Right forelimb (tissue), 1 donor: ENCODE measurements at places on chromosomes 5 and 9.
A peak's percentile ranks its signal among the peaks of the same experiment; 100 is the strongest.

DNA sequence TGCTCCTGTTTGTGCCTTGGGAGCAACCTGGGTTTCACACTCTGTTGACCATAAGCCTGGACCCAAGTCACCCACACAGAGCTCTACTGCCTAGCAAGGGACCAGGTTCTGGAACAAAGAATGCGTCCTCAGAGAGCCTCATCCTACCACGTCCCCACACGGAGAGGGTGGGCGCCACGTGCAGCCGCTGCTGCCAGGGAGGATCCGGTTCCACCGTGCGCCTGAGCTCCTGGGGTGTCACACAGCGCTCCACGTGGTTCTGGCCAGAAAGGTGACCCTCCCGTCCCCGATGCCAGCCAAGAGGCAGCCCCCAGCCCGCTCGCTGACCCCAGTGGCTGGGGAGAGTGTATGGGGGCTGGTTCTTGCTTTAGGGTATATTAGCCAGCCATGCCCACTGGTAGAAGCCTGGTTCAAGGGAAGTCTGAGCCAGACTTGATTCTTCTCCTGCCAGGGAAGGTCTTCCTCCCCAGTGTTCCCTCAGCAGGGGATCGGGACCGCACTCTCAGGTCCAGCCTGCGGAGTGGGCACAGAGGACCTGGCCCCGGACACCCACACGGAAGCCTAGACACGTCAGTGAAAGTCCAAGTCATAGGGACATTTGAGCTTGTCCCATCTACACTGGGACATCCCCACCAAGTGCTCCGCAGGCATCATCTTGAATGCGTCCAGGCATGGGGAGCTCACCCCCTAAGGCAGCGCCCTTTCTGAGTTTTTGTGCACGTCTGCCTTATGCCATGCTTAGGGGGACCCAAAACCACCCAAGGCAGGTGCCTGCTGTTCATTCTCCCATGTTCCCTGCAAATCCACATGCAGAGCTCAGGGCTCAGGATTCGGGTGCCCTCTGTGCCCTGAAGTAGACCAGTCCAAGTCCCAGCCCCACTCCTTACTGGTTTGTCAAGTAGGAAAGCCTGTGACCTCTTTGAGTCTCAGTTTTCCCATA lies 2.4 kb downstream of the FCN1 start:
- no peak for DNase-seq

DNA sequence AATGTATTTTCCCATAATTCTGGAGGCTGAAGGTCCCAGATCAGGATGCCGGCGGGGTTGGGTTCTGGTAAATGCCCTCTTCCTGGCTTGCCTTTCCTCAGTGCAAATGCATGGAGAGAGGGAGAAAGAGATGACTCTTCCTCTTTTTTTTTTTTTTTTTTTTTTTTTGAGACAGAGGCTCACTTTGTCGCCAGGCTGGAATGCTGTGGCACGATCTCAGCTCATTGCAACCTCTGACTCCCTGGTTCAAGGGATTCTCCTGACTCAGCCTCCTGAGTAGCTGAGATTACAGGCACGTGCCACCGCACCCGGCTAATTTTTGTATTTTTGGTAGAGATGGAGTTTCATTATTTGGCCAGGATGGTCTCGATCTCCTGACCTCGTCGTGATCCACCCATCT lies 300.0 kb upstream of the TAS2R1 start:
- no peak for DNase-seq

- no peak for DNase-seq
Observed at GRCh38 chr9:130535818-130536521, 43.4 kb upstream of the FUBP3 start.

- DNase-seq, result no peak
Observed at GRCh38 chr9:112836394-112836793, 54.3 kb downstream of the SLC46A2 start.

- no peak for DNase-seq
Observed at GRCh38 chr9:115071176-115071575, 46.8 kb downstream of the TNC start.

- no peak for DNase-seq
Observed at GRCh38 chr9:5628183-5628529, 751 bp upstream of the RIC1 start.

GRCh38 chr5:142201471-142201887 lies 92.9 kb downstream of the NDFIP1 start:
- DNase-seq, result no peak

DNA sequence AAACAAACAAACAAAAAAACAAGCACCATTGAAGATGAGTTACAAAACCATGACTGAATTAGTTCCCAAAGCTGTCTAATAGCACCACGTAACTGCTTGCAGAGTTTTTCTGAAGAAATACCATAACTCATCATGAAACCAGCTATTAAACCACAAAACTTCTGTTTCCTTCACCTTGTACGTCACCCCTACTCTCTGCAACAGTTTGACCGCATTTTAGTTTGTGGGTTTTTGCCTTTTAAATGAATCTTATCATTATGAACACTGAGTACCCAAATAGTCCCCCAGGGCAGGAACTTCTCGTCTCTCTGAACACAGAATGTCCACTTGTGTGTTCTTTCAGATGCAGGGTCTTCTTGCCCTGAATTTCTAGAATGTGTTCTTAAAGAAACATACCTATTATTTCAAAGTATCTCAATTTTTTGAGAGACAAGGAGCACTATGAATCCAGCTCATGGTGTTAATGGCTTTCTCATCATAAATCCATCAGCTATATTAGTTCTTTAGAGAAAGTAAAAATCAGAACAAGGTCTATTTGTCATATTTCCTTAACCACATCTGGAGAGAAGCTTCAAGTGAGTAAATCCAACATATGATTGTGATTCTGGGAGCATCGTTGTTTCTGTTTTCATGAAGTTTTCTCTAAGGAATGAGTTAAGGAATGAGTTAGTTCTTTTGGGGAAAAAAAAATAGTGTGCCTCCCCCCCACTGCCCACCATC lies 210.6 kb downstream of the AUH start:
- no peak for DNase-seq

GRCh38 chr5:17277907-17278306 lies 60.5 kb downstream of the BASP1 start:
- DNase-seq, result no peak

DNA sequence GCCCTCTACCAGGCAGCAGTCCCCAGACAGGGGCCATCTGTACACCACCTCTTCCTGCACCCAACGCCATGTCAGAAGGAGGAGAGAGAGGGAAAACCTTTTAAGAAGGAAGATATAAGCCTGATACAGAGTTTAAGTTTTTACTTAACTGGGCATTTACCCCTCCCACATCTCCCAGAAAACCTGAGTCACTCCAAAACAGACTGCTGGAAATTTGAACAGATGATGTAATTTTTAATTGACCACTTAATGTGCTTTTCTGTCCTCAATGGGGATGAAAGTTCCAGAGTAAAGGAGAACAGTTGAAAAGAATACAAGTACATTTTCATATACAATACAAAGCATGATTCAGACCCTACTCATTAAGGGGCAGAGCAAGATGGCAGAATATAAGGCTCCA lies 63.9 kb downstream of the TTC39B start:
- DNase-seq, result no peak

- DNase-seq, result no peak
Observed at GRCh38 chr5:100043475-100043874, 491.7 kb upstream of the FAM174A start.

DNA sequence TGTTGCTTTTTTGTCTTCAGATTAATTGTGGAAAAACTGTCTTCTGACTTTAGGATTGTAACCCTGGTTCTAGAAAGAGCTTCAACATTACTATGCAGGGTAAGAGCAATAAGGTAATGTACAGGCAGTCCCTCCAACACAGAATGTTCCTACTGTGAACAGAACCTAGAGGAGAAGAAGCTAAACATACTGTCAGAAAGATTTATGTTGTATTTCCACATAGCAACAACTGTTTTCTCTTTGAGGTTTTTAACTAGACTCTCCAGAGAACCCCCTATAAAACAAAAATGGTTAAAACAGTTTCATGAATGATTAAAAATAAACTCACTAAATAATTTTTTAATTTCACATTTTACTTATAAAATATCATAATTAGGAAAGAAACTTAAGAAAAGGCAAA lies 64.3 kb upstream of the NAA35 start:
- no peak for DNase-seq

- no peak for DNase-seq
Observed at GRCh38 chr9:124869986-124870560, 8.1 kb downstream of the ARPC5L start.

GRCh38 chr9:97548819-97549540 lies 47.5 kb downstream of the TMOD1 start:
- DNase-seq, result no peak

GRCh38 chr9:134317790-134318414 lies 8.4 kb upstream of the RXRA start:
- DNase-seq, result no peak

DNA sequence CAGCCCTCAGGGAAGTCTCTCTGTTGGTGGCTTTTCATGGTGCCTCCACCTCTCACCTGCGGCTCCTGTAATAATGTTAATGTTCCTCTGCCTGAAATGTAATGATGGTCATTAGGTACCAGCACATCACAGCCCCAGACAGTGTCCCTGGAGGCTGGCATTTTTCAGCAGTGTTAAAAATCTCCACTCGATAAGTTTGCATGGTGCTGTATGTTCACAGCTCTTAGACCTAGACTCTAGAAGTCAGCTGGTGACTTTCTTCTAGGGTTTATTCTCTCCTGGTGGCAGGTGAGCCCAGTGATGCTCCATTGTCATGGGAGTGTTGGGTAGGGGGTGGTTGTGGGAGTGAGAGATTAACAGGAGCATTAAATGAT lies 53.1 kb downstream of the GPR107 start:
- no peak for DNase-seq

- no peak for DNase-seq
Observed at GRCh38 chr5:62714296-62714695, 135.7 kb downstream of the LRRC70 start.

GRCh38 chr9:127114606-127115005 lies 7.8 kb downstream of the ANGPTL2 start:
- DNase-seq, result no peak

- DNase-seq, result peak; percentile 72
Observed at GRCh38 chr9:124776954-124777648, at the start of gene OLFML2A. TSS of gene OLFML2A (plus strand) at chr9:124777133. CDS start at chr9:124777271, 138 bp downstream.

GRCh38 chr5:103569313-103570060 lies 6.9 kb upstream of the NUDT12 start:
- DNase-seq, result no peak
